ENCODE measurements at places on chromosomes 11 and 22. TPM values are rescaled to one million over a fixed set of nuclear protein-coding genes. Genes with fewer than 3 reads are reported as not detected.

PICK1 gene
- 13.0 TPM for total RNA-seq

FGF3 gene
- not detected for total RNA-seq

APOA4 gene
- total RNA-seq, result not detected

LARGE2 gene
- total RNA-seq, result not detected

KCNQ1 gene
- total RNA-seq, result 16.9 TPM

OR5M10 gene
- total RNA-seq, result not detected

RASL10A gene
- 0.76 TPM for total RNA-seq

C2CD3 gene
- 39.4 TPM for total RNA-seq

NRIP3 gene
- total RNA-seq, result 4.2 TPM

OR2D2 gene
- 0.20 TPM for total RNA-seq

TMA7B gene
- total RNA-seq, result 8.2 TPM

CLMP gene
- total RNA-seq, result 0.91 TPM

TRIM51 gene
- not detected for total RNA-seq

NXPE2 gene
- not detected for total RNA-seq

EFEMP2 gene
- 7.2 TPM for total RNA-seq

MFNG gene
- total RNA-seq, result 207 TPM

SPCS2 gene
- total RNA-seq, result 207 TPM

All from T-helper 1 cell treated with Interleukin-12 subunit alpha and Interleukin-12 subunit beta and Interleukin-4 antibody, amounts not matched to agents 30 ng/mL and 1 ng/mL, for 36 hours (primary cell).